ENCODE measurements at places on chromosomes 1 and 21.

DNA sequence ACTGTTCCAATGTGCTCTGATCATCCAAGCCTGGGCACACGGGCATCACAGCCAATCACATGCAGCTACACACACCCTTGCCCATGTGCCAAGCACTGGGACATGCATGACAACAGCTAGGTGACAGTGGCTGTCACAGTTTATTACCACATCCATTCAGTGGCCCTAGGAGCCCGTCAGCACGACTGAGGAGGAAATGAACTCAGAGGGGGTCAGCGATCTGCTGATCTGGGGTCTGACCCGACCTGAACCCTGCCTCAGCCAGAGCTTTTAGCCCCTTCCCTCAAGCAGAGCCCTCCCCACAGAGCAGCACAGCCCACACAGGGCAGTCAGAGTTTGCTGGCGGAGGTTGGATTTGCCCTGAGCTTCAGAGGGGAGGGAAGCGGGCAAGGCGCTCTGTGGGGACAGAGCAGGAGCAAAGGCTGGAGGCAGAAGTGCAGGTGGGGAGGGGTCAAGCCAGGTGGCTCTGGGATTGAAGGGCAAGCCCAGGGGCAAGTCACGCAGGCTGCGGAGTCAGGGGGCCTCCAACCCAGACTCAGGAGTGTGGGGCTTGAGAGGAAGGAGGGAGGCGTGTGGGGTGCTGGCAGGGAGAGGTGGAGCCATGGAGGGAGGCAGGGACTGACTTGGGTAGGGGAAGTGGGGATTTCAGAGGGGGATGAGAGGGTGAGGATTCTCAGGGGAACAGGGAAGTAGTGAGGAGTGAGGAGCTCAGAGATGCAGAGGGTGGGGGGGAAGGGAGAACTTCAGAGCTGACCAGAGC lies 10.4 kb downstream of the SH3BGRL3 start:
- no peak for DNase-seq

- no peak for DNase-seq
Observed at GRCh38 chr1:214002060-214002459, 14.3 kb downstream of the PROX1 start.

DNA sequence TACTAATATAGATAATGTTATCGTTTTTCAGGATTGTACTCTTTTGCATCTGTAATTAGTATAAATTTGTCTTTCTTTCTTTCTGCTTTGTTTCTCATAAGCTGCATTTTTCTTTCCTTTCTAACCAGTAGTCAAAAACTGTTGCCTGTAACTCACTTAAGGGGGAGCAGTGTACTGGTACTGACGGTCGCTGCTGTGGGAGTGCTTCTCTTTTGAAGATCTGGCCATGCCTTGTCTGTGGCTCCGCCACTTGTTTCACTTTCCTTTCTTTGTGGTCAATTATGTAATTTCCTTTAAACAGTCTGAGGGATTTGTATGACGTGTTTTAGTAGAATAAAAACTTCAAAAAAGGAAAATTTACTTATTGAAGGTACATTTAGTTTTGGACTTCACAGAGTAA lies 37.0 kb downstream of the MIA3 start:
- no peak for DNase-seq

DNA sequence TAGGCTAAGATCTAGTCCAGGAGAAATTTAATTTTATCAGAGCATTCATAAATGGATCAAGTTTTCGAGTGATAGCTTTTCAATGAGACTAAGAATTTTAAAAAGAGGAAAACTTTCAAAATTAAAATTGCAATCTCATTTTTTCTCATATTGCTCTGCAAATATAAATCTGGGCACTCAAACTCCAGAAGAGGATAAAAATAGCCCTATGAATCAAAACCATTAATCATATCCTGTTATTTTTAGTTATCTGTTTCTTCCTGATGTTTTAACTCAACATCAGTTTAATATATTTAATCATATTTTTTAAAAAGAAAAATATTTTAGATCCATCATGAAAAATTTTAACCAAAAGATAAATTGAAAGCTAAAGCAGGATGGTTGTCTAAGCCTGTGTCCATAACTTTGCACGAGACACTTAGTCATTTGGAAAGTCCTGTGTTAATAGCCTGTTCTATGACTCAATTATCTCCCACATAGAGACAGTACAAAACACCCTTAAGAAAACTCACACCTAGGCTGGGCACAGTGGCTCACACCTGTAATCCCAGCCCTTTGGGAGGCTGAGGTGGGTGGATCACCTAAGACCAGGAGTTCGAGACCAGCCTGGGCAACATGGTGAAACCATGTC lies 17.1 kb upstream of the PRRC2C start:
- no peak for DNase-seq

DNA sequence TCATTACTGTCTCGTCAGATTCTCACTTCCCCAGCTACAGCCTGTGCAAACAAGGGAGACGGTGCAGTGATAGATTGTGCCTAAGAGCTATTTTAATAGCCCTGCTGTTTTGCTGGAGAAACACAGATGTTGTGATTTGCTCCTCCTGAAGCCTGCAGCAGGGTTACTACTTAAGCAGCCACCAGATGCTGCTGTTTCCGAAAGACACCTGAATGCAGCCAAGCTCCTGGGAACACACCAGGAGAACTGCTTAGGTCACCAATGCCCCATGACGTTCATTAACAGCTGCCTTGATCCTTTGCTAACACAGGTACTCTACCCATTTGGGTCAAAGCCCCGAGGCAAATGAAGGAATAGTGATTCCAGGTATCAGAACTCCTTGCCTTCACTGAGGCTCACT lies 411.8 kb upstream of the DAB1 start:
- DNase-seq: no peak

DNA sequence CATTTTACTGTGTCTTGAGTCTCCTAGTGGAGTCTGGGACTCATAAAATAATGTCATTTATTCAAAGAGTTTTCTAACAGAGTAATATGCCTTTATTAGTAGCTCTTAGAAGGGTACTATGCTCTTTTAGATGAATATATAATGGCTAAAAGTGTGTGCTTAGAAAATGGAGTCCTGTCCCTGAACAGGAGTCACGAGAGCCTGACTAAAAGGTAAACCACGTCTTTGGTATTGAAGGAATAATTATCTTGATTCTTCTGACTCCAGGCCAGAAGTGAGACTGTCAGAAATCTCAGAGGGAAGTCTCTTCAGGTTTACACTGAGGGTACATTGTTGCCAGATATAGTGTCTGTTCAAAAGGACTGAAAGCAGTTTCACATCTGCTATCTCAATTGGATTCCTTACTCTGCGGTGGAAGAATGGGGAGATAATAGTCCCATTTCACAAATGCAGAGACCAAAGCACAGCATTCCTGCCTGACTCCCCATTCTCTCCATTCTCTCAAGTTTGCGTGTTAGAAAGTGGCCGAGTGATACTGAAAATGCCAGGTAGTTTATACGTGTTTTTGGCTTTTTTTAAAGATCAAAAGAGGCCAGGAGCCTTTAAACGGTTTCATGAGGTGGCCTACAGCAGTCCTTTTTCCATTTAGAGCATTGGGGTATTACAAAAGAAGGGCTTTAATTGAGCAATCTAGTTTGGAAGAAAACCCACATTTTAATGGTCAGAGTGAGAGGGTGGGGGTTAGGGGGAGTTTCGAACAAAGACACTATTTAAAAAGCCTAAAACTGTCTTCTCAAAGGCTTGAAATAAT lies 176.6 kb downstream of the VPS13D start:
- no peak for DNase-seq

DNA sequence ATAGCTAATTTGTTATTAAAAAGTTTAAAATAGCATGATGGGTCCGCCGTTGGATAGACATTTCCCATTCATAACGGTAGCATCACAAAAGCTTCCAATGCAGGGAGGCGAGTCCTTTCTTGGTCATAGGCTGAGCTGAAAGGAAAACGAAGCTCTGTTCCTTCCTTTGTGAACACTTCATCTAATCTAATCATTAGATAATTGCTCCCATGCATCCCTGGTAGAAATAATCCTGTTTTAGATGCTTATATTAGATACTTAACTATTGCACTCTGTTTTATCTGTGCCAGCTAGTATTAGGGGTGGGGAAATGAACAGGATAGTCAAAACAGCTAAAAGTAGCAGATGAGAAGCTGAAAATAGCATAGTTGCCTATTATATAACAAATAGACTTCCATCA lies 215.0 kb downstream of the SLC35F3 start:
- DNase-seq: no peak

GRCh38 chr21:25614441-25614840 lies 7.2 kb upstream of the MRPL39 start:
- DNase-seq: no peak

GRCh38 chr1:225462714-225463574 lies 35.1 kb upstream of the LBR start:
- DNase-seq: no peak

DNA sequence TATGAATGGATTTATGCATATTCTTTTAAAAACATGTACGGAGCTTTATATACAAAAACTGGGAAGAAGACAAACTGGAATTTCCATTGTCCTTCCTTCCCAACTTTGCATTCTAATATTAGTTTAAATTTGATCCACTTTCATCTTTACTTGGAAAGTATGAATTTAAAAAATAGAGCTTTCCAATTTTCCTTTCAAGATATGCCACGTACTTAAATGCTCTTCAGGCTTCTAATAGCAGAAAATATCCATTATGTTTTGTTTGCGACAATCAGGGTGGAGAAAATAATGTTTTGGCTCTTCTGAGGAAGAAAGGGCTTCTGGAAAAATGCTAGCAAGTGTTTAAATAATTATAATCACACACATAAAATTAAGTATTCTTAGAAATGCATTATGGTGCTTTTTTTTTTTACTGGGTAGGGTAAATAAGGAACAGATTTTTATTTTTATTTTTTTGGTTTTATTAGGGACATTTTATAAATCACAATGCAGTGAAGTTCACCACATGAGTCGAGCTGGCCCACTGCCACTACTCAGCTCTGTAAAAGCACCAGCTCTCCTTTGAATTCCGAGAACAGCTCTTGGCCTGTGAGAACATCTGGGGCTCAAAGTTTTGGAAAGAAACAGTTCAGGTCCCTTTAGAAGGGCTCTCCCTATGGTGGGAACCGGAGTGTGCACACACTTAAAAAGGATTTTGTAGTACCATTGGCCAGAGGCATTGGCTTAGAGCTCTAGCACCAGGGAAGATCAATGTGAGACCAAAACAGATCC lies 287.4 kb upstream of the LYPLAL1 start:
- DNase-seq: no peak
